ENCODE measurements at places on chromosomes 11 and 22.

DNA sequence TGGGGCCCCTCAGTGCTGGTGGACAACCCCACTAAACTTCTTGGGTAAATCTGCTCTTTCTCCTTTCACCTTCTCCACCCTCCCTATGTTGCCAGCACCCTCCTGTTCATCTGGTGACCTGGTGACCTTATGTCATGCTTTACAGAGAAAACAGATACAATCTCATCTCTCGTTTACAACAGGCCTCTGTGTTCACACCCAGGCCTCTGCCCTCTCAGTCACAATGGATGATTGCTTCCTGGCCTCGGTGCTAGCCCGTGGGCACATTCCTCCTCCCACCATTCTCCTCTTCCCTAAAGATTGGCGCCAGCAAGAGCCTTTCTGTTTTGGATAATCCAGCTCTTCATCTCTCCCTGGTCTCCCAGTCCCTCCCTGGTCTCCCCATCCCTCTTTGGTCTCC is 12.3 kb upstream of the PNPLA3 start:
- no peak for DNase-seq

GRCh38 chr22:49760630-49761571 is 66.8 kb downstream of the BRD1 start:
- DNase-seq = no peak

- no peak for DNase-seq
Observed at GRCh38 chr11:56846631-56847576, 98.4 kb upstream of the OR9G4 start.

DNA sequence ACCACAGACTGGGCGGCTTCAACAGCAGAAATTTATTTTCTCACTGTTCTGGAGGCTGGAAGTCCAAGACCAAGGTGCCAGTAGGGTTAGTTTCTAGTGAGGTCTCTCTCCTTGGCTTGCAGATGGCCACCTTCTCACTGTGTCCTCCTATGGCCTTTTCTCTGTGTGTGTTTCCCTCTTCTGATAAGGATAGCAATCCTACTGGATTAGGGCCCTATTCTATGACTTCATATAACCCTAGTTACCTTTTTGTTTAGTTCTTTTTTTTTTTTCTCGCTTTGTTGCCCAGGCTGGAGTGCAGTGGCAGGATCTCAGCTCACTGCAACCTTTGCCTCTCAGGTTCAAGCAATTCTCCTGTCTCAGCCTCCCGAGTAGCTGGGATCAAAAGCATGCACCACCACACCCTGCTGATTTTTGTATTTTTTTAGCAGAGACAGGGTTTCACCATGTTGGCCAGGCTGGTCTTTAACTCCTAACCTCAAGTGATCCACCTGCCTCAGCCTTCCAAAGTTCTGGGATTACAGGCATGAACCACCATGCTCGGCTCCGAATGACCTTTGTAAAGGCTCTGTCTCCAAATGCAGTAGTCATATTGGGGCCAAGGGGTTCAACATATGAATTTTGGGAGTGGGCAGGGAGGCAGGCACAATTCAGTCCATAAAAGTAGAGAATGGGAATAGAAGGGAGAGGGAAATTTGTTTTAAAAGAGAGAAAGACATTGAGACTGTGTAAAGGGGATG is 25.5 kb upstream of the NNMT start:
- DNase-seq = no peak

GRCh38 chr11:117179048-117179999 is 781 bp downstream of the SIDT2 start:
- peak; percentile 44 for DNase-seq

- DNase-seq = no peak
Observed at GRCh38 chr11:86941077-86941870, 13.9 kb downstream of the FZD4 start.

DNA sequence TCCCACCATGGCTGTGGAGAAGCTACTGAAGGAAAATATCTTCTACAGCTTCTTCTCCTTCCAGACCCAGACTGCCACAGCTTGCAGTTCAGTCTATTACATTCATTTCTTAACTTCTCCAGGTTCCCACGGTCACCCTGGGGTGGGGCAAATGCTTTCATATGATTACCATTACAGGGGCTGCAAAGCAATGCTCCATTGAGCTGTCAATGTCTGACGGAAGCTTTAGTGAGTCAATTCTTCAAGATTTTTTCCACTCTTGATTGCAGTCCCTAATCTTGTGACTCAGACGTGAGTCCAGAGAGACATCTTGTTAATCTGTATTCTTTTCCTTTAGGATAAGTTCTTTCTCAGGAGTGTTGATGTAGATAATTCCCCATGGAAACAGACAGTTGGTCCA is 233.4 kb upstream of the DDI1 start:
- no peak for DNase-seq

GRCh38 chr11:122071709-122072202 is 44.3 kb downstream of the BLID start:
- DNase-seq = no peak

GRCh38 chr11:69467646-69468045 is 13.8 kb upstream of the LINC01488 start:
- no peak for DNase-seq

- DNase-seq = no peak
Observed at GRCh38 chr11:71914617-71915189, 13.7 kb downstream of the XNDC1N start.

GRCh38 chr11:59182457-59183151 is 10.7 kb downstream of the DTX4 start:
- peak; percentile 16 for DNase-seq

- peak; percentile 91 for DNase-seq
Observed at GRCh38 chr11:2814751-2815150, 70.8 kb downstream of the CDKN1C start.

DNA sequence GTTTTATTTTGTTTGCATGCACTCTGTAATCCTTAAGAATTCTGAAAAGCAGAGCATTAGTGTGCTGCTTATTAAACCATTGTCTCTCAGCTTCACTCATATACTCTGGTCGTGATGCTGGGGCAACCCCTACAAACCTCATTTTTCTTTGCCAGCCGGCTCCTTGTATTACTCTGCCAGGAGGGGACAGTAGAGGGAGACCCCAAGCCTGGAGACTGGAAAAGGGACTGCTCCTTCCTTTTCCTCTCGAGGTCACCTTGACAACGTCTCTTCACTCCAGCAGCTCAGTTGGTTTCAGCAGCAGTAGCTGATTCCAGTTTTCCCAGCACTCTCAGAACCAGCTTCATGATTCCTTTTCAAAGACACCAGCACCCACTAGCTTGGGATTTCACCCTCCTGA is 2.8 kb upstream of the JHY start:
- DNase-seq = no peak

DNA sequence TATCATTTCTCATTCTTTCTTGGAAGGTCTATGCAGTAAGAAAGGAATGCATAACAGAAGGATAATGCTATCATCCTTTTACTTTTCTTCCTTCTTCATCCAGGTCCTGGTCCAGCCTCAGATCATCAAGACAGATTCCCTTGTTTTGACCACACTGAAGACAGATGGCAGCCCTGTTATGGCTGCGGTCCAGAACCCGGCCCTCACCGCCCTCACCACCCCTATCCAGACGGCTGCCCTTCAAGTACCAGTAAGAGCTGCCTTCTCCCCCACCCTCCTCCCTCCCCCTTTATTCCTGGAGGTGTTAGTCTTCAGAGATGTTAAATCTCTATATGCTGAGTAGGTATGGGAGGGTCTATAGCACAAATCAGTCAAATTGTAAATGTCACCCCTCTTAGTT is 37.9 kb downstream of the SREBF2 start:
- DNase-seq = no peak

DNA sequence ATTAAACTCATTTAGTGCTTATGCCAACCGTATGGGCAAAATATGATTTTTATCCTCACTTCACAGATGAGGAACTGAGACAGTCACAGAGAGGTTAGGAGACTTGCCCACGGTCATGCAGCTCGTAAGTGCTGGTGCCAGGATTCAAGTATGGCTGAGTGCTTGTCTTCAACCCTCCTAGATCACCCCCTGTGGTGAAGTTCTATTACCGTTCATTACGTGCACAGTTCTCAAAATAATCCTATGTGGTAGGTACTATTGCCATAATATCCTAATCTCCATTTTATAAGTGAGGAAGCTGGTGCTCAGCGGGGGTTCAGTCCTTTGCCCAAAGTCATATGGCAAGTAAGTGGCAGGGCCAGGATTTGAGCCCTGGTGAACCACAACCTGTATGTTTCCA is 1.5 kb downstream of the MIEF1 start:
- no peak for DNase-seq

GRCh38 chr11:128251140-128251539 is 336.2 kb downstream of the ETS1 start:
- no peak for DNase-seq

DNA sequence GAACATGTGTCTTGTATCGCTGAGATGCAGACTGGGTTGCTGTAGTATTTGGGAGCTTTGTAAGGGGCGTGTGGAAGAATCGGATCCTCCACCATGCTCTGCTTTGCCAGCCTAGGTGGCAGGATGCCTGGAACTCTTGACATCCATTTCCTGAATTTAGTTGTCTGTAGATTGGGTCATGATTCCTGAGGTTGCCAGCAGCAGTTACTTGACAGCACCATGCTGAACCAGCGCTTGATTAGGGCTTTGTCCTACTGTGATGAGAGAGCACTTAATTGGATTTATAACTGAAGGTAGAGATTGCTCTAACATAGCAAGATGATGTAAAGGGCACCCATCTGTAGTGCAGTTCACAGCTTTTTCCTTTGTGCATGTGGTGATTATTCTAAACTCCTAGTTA is 75.6 kb upstream of the HORMAD2 start:
- no peak for DNase-seq

DNA sequence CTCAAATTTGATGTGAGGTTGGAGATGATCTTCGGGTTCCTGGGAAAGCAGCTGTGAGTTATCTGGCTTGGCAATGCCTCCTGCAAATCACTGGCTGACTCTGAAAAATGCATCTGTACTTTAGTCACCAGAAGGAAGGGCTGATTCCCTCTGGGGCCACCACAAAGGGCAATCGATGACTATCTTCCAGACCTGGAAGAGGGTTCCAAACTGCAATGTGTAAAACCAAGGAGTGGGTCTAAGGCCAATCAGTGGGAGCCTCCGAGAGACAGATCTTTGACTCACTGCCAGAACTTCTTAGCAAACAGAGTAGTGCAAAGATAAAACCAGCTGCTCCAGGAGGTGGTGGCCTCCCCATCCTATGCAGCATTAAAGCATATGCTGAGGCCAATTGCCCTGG is 29.1 kb upstream of the PAK1 start:
- no peak for DNase-seq

DNA sequence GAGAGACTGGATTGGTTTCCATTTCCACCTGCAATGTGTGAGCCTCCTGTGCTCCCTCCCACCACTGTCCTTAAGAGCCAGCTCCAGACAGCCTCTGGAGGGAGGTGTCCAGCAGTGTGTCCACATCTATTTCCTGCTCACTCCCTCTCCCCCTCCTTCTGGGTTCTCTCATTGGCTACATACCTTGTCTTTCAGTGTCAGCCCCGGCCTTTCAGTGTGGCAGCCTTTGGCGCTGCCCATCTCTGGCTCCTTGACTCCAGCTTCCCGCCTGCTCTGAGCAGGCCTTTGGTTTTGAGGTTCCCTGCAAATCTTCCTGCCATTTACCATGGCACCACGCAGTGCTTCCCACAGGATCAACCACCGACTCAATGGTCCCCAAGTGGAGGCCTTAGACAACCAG is 19.0 kb upstream of the PTPRJ start:
- DNase-seq = peak; percentile 43

GRCh38 chr11:36061471-36061870 is 117.6 kb downstream of the LDLRAD3 start:
- peak; percentile 50 for DNase-seq
